Lung (tissue), 17 donors: ENCODE measurements at places on chromosomes 16 and 17. TPM values are rescaled to one million over a fixed set of nuclear protein-coding genes. Genes with fewer than 3 reads are reported as not detected.

- H3K4me3 ChIP-seq = no peak overlapping the region
- H3K27ac ChIP-seq = no peak overlapping the region
- H3K27me3 ChIP-seq = no peaks in the 10 kb centered on the region
- DNase-seq = peak; percentile 73
Measured at GRCh38 chr17:7652388-7653356, 1.9 kb downstream of the ATP1B2 start.

Gene TSNAXIP1
- 4.1 TPM for polyA plus RNA-seq

- no peak for DNase-seq
- H3K4me1 ChIP-seq = peaks cover 31% of the 10 kb centered on the region
- peak overlapping the region; percentile 88 for H3K27ac ChIP-seq
- no peaks in the 10 kb centered on the region for H3K36me3 ChIP-seq
- no peak overlapping the region for H3K4me3 ChIP-seq
Measured at GRCh38 chr16:56610017-56610608, 1.7 kb downstream of the MT2A start.

GRCh38 chr16:86756882-86757703 lies 178.7 kb downstream of the FOXL1 start:
- H3K36me3 ChIP-seq = no peaks in the 10 kb centered on the region
- H3K4me3 ChIP-seq = no peak overlapping the region
- no peak for DNase-seq
- peaks cover 6% of the 10 kb centered on the region for H3K27me3 ChIP-seq
- H3K4me1 ChIP-seq = no peaks in the 10 kb centered on the region

DNA sequence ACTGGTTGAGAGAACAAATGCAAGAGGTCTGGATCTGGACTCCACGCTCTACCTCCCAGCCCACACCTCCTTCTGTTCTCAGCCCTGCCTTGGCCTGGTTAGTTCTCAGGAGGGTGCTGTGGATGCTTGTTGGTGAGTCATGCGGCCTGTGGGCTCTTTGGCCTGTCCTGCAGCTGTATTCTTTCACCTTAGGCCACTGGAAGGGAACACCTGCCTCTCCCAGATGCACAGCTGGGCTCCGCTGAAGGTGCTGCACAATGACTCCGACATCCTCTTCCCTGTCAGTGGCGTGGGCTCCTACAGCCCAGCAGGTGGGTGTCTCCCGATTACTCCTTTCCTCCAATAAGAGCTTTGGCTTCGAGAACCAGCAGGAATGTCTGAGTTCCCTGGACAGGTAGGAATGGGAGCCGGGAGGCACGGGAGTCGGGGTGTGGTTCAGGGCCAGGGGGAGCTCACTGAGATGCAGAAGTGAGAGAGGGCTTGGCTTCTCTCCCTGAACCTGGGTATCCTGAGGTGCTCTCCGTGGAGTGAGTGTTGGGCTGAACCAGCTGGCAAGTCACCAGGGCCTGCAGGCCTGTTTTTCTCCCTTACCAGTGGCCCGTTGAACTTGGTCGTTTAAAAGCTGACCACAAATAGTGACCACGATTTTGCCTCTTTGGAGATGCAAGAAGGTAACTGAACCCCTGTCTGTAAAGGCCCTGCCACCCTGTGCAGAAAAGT lies 85.0 kb downstream of the SNX29 start:
- H3K27me3 ChIP-seq = no peaks in the 10 kb centered on the region
- H3K4me1 ChIP-seq = no peaks in the 10 kb centered on the region
- DNase-seq = no peak

GRCh38 chr16:23594186-23594585 lies 1.9 kb downstream of the NDUFAB1 start:
- peaks cover 7% of the 10 kb centered on the region for H3K4me1 ChIP-seq
- no peak for DNase-seq
- no peaks in the 10 kb centered on the region for H3K27me3 ChIP-seq
- H3K27ac ChIP-seq = no peak overlapping the region
- H3K36me3 ChIP-seq = peaks cover 7% of the 10 kb centered on the region

DNA sequence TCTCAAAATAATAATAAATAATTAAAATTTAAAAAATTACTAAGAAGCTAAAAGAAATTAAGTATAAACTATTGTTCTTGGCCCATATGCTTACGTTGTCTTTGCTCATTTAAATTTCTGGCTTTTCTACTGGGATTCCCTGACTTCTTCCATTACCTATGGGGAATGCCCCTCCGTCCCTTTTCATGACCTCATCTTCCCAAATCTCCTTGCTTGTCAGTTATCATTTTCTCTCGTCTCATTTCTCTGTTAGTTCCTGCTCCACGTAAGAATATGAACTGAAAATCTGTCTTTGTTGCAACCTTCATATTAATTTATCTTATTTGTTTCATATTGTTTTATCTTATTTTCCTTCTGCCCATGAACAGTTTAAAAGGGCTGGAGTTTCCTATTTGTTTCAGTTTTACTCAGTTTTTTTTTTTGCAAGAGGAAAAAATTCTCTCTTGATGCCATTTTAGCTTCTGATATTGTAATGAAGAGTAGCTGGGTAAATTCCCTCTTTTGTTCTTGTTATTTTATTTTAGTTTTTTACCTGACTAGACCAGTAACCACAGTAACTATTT lies 2.5 kb upstream of the DNAJA2 start:
- H3K36me3 ChIP-seq = peaks cover 4% of the 10 kb centered on the region
- no peak overlapping the region for H3K27ac ChIP-seq
- H3K4me3 ChIP-seq = no peak overlapping the region

Gene CCL8
- 0.49 TPM for polyA plus RNA-seq

DNA sequence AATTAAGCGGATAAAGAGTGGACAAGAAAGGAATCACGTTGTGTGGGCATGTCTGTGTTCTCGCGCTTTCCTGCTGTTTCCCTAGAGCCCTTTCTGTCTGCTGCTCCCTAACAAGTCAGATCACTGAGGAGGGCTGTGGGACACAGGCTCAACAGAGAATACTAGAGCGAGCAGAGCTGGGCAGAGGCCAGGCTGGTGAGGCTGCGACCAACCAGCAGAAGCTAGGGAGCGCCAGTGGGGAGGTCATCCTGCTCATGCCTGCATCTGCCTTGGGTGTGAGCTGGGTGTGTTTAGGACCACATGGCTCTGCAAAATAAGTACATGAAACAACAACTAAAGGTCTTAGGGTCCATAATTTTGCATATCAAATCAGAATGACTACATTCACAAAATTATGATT lies 11.5 kb upstream of the FOXJ1 start:
- no peak overlapping the region for H3K27ac ChIP-seq
- H3K36me3 ChIP-seq = no peaks in the 10 kb centered on the region
- no peaks in the 10 kb centered on the region for H3K4me1 ChIP-seq
- H3K4me3 ChIP-seq = no peak overlapping the region

- H3K36me3 ChIP-seq = no peaks in the 10 kb centered on the region
- H3K27ac ChIP-seq = no peak overlapping the region
- H3K4me3 ChIP-seq = no peak overlapping the region
- DNase-seq = no peak
- peaks cover 21% of the 10 kb centered on the region for H3K27me3 ChIP-seq
Measured at GRCh38 chr16:6646891-6647290, 685.8 kb upstream of the RBFOX1 start.

- H3K4me3 ChIP-seq = peak overlapping the region; percentile 98
- H3K36me3 ChIP-seq = peaks cover 11% of the 10 kb centered on the region
- no peaks in the 10 kb centered on the region for H3K27me3 ChIP-seq
- H3K27ac ChIP-seq = peak overlapping the region; percentile 100
- peak; percentile 87 for DNase-seq
- H3K4me1 ChIP-seq = peaks cover 28% of the 10 kb centered on the region
Measured at GRCh38 chr16:56932721-56933619, 1.0 kb downstream of the HERPUD1 start.

- no peaks in the 10 kb centered on the region for H3K27me3 ChIP-seq
- H3K4me1 ChIP-seq = peaks cover 18% of the 10 kb centered on the region
- H3K4me3 ChIP-seq = no peak overlapping the region
- H3K36me3 ChIP-seq = no peaks in the 10 kb centered on the region
Measured at GRCh38 chr17:72187556-72187955, 66.7 kb downstream of the SOX9 start.

DNA sequence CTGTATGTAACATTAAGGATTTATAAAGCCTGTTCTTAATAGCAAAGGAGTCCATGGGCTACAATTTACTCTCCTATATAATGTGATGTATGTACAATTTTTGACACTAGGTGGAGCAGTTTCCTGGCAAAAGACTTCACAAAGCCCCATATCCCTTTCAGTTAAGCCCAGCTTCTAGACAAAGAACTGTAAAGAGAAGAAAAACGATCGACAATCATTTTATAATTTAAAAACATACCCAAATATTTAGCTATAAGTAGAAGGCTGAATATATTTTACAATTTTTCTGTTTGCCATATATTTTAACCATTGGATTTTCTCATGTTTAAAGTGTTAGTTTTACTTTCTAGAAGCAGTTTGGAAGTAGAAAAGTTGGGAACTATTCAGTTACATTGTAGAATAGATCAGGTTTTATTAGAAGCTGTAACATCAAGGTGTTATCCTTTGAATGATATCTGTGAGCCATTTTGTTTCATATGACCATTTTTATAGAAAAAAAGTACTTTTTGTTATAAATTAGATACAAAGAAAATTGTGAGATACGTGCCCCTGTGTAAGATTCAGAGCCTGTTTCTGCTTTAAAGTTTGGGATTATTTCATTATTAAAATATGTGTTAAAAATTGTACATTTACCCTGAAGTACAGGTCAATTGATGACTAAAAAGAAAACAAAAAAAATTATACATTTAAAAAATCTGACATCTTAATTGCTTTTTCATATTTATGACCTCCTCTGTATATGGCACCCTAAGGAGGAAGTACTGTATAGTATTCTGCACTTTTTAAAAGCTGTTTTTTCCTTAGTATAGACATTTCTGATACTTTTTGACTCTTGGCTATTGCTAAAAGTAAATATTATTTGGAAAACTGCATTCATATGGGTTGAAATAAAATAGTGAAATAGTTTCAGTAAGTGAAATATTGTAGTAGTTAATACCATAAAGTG lies 46.3 kb downstream of the VMP1 start:
- DNase-seq = peak; percentile 96
- H3K27ac ChIP-seq = no peak overlapping the region
- H3K4me3 ChIP-seq = no peak overlapping the region
- H3K4me1 ChIP-seq = peaks cover 8% of the 10 kb centered on the region
- H3K36me3 ChIP-seq = no peaks in the 10 kb centered on the region

GRCh38 chr16:58462499-58462996 lies 37.4 kb upstream of the NDRG4 start:
- DNase-seq = no peak
- no peak overlapping the region for H3K4me3 ChIP-seq
- peaks cover 50% of the 10 kb centered on the region for H3K27me3 ChIP-seq
- H3K4me1 ChIP-seq = no peaks in the 10 kb centered on the region
- peak overlapping the region; percentile 99 for H3K27ac ChIP-seq

Gene P4HB
- 695 TPM for polyA plus RNA-seq

DNA sequence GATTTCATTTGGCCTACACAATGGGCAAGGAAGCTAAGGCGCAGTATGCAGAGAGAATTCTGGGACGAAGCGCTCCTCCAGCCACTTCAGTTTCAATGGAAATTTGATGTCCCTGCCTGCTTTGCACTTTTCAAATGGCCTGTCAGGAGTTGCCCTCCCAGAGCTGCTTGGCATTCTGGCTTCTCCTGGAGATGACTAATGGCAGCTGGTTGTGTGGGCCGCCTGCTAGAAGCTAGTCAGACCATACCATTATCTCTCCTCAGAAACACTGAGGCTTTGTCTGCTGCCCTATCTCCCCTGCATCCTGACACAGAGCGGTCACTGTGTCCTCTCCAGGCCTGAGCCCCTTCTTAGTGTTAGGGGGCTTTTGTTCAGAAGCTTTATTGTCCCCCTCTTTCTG lies 180.1 kb downstream of the SPECC1 start:
- H3K36me3 ChIP-seq = no peaks in the 10 kb centered on the region
- H3K27me3 ChIP-seq = no peaks in the 10 kb centered on the region
- H3K4me1 ChIP-seq = no peaks in the 10 kb centered on the region
- H3K4me3 ChIP-seq = no peak overlapping the region
- no peak for DNase-seq
- no peak overlapping the region for H3K27ac ChIP-seq

Gene IRX6
- 6.3 TPM for polyA plus RNA-seq

- no peak overlapping the region for H3K27ac ChIP-seq
- DNase-seq = peak; percentile 19
- peaks cover 2% of the 10 kb centered on the region for H3K36me3 ChIP-seq
- H3K27me3 ChIP-seq = no peaks in the 10 kb centered on the region
- peaks cover 12% of the 10 kb centered on the region for H3K4me1 ChIP-seq
- no peak overlapping the region for H3K4me3 ChIP-seq
Measured at GRCh38 chr17:67212714-67213417, 32.1 kb downstream of the HELZ start.

Gene KRT39
- polyA plus RNA-seq = not detected
